ENCODE measurements at places on chromosomes 11 and 22.

GRCh38 chr22:27474711-27475547 is 326.6 kb downstream of the MN1 start:
- DNase-seq: peak; percentile 57

- no peak for DNase-seq
These were observed 81.8 kb upstream of the KCNQ1OT1 start for GRCh38 chr11:2781408-2782274.

GRCh38 chr11:16789063-16789420 is 50.6 kb downstream of the C11orf58 start:
- DNase-seq: no peak

- DNase-seq: peak; percentile 28
These were observed 21.9 kb downstream of the SUN2 start for GRCh38 chr22:38733724-38734381.

DNA sequence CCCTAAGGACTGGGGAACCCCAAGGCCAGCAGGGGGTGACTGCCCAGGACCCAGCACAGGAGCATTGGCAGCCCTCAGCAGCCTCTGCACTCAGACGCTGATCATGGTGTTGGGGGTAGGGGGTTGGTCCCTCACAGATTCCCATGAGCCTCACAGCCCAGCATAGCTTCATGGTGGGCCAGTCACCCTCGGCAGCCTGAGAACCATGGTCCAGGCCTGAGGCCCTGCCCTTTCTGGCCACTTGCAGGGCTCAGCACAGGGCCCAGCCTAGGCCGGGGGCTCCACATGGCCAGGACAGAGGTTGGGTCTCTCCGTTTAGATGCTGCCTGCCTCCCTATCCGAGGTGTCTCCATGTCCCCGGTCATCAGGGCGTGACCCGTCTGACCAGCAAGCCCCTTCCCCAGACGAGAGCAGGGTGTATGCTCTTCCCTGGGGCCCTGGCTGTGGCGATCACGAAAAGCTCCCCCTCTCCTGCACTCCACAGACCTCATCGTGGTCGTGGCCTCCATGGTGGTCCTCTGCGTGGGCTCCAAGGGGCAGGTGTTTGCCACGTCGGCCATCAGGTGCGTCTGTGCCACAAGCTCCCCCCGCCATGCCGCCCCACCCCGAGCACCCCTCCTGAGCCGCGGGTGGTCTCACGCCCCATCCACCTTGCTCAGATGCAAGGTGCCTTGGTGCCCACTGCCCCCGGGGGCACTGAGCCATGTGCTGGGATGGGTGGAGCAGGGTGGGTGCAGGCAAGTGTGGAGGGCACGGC is 126.2 kb downstream of the KCNQ1 start:
- no peak for DNase-seq

DNA sequence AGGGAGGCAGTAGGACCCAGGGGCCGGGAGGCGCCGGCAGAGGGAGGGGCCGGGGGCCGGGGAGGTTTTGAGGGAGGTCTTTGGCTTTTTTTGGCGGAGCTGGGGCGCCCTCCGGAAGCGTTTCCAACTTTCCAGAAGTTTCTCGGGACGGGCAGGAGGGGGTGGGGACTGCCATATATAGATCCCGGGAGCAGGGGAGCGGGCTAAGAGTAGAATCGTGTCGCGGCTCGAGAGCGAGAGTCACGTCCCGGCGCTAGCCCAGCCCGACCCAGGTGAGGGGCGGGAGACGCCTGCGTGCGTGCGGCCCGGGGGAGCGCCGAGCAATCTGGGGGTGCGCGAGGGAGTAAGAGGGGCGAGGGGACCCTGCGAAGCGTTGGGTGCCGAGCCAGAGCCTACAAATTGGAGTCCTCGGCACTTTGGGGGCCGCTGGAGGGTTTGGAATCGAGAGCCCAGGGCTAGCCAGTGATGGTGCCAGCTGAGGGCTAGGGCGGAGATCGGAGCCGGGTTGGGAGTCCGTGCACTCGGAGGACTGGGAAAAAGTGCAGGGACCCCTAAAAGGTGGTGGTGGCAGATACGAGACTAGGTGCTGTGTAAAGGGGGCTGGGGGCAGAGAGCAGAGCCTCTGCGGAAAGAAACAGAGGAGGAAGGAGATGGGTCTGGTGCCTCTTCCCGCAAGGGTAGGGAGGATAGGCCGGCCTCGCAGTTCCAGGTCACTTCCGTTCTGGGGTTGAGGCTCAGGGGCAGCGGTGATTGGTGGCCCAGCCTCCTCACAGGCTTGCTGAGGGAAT is at the start of gene SERPINH1:
TSS of gene SERPINH1 (plus strand) at position 206 of the 788 bp plus-strand sequence. CDS start 4,097 bp downstream, outside the sequence.
- DNase-seq: peak; percentile 39

DNA sequence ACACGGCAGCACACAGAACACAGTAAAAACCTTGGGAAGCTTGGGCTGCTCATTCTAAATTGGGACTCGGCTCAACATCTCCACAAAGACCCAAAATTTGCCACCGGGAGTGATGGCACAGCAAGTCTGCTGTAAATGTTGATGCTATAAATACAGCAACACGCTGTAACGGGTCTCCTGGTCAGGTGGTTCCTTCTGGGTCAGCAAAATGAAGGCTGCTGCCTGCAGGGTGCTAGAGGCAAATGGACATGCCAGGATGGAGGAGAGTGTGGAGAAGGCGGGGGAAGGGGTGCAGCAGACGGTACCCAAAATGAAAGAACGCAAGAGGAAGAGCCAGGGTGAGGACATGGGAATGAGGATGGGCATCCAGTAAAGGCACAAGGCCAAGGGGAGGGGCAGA is 30.4 kb downstream of the MAFF start:
- DNase-seq: no peak

- DNase-seq: no peak
These were observed 2.6 kb downstream of the CACNG2 start for GRCh38 chr22:36700711-36701670.

- DNase-seq: no peak
These were observed 34.1 kb downstream of the CSNK2A3 start for GRCh38 chr11:11318961-11319360.

DNA sequence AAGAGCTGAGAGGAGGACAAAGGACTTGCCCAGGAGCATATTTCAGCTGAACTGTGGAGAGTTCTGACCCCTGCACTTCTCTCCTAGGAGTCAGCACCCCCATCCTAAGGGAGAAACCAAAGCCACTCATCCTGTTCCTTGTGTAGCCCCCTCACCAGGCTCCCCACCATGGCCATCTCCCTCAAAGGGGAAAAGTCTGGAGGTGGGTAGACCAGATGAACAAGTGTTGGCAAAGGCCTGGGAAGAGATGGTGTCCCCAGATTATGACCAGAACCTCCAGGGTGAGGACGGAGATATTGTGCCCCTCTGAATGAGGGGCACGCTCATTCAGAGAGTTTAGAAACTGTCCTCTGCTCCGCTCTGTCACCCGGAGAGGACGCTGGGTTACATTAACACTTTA is 880.0 kb downstream of the BRD1 start:
- DNase-seq: no peak

- DNase-seq: no peak
These were observed 497.2 kb downstream of the NTM start for GRCh38 chr11:131867457-131868257.

DNA sequence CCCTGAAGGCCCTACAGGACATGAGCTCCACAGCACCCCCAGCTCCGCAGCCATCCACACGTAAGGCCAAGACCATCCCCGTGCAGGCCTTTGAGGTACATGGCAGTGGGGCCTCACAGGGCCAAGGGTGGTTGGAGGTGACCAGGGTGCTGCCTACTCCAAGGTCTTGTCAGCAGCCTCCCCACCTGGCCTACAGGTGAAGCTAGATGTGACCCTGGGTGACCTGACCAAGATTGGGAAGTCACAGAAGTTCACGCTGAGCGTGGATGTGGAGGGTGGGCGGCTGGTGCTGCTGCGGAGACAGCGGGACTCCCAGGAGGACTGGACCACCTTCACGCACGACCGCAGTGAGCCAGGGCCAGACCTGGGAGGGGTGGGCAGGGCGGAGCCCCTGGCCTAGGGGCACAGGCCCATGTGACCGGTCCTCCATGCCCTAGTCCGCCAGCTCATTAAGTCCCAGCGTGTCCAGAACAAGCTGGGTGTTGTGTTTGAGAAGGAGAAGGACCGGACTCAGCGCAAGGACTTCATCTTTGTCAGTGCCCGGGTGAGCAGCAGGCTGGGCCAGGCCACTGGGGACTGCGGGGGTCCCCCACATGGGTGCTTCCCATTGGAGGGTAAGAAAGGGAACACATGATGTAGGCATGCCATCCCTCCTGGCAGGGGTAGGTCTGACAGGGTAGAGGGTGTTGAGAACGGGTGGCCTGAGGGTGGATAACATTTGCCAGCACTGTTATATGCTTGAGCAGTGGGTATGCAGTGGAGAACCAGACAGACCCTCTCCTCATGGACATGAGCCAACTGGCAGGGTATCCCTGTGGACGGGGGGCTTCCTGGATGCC is 5.6 kb downstream of the INPPL1 start:
- DNase-seq: no peak

- DNase-seq: no peak
These were observed 667 bp downstream of the RAB6A start for GRCh38 chr11:73760135-73760678.

- DNase-seq: no peak
These were observed 48.9 kb downstream of the BTG4 start for GRCh38 chr11:111463276-111463675.

- no peak for DNase-seq
These were observed 12.5 kb upstream of the DDX17 start for GRCh38 chr22:38518620-38519019.

- DNase-seq: peak; percentile 94
These were observed 43.8 kb upstream of the BARX2 start for GRCh38 chr11:129331871-129332274.

DNA sequence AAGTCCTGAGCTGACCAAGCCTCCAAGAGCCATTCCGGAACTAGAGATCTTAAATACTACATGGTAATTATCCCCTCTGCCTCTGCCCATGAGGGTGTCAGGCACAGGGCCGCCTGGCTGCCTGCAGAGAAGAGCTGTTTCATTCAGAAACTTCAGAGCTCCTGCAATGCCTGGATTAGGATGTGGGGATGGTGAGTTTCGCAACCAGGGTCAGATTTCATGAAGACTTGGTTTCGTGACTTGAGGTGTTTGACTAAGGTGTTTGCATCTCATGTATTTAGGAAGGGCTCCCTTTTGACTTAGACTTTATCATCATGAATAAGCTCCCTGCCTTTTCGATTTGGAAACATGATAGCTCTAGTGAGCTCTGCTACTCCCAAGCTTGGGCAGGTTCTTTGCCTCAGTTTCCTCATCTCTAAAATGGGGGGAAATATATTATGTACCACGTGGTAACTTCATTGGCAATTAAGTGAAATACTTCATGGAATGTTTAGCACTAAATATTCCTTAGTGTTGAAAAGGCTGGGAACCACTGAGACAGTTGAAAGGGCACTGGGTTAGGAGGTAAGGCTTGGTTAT is 9.1 kb downstream of the TIMP3 start:
- no peak for DNase-seq

DNA sequence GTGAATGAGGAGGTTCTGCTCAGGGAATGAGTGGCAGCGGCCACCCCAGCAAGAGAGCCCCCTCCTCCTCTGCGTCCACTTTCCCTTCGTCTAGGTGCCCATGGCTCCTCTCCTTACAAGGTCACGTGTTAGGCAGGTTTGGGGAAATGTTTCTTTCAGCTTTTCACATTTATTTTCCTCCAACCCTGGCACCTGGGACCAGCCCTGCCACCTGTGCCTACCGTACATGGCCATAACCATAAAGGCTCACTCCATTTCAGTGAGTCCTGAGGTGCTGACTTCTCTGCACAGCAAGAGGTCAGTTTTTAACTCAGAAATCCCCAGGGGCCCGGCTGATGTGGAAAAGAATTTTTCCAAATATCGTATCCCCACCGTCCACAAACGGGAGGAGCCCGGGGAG is 71.2 kb downstream of the FLI1 start:
- no peak for DNase-seq

DNA sequence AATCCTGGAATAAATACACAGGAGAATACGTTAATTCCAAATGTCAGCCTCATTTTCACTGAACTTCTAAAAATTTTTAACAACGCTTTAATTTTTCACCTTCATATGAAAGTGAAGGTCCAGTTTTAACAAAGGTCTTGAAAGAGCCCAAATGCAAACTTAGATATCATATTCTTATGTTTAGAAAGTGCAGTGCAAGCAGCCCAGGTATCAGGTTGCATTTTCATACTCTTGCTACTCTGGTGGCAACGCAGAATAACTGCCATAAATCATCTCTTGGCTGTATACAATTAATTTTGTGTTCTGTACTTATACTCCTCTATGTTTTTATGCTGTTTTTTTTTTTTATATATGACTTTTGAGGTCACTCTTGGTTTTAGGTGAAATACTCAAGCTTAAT is 496.7 kb upstream of the ARHGAP42 start:
- no peak for DNase-seq

GRCh38 chr11:112880495-112880894 is 80.7 kb upstream of the NCAM1 start:
- DNase-seq: no peak

DNA sequence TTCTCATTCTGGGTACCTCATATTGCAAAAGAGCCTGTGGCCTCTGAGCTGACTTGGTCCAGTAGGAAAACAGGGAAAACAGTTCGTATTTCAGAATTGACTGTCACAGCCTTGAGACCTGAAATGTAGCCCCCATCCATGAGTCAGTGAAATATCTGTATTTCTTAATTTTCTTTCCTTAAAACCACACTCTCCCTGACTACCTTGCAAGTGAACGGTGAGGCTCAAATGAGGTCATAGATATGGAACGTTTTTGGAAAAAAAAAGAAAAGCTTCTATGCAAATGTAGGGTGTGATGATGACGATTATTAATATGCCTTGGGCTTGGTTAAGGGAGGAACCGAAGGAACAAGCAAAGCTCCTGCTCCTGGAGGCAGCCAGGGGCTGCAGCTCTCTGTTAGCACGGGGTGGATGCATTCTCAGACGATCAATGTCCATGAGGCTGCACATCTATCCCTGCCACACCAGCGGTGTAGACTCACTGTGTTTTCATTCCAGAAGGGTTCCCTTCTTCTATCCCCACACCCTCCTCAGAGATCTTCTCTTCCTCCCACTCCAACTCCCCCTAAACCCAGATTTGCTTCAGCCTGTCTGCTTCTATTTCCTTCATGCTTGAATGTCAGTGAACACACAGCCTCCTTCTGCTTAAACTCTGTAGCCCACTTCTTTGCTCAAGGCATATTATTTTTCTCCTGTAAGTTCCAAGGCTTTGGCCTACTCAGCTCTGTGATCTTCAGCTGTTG is 29.2 kb upstream of the SCN3B start:
- no peak for DNase-seq

- no peak for DNase-seq
These were observed 74.8 kb downstream of the APOL5 start for GRCh38 chr22:35792506-35792905.

DNA sequence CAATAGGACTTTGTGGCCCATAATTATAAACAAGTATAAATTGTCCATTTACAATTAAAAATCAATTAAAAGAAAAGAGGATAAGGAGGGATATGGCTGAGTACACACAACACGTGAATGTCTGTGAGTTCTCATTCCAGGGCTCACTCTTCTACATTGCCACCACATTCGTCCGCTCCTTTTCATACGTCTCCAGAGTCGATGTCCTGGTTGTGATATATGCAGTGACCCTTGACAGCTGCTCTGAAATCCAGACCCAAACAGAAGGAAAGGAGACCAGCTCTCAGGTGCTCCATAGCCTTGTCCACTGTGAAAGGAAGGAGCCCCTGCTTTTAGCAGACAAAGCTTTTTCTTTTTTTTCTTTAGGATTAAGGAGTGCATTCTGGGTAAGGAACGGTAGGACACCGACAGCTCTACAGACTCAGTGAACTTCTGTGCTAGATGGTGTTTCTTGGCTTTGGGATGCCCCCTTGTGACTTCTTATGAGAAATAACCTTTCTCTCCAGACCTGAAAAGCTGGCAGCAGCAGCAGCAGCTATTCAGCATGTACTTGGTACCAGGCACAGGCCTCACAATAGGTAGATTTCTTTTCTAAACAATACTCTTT is 19.7 kb upstream of the DNAJB13 start:
- peak; percentile 56 for DNase-seq
